NCI-H187 (cell line): ENCODE measurements at places on chromosomes 3 and 15.

GRCh38 chr3:156742401-156742800 lies 68.0 kb downstream of the TIPARP start:
- DNase-seq = no peak

GRCh38 chr3:177529716-177530335 lies 332.5 kb upstream of the TBL1XR1 start:
- no peak for DNase-seq

DNA sequence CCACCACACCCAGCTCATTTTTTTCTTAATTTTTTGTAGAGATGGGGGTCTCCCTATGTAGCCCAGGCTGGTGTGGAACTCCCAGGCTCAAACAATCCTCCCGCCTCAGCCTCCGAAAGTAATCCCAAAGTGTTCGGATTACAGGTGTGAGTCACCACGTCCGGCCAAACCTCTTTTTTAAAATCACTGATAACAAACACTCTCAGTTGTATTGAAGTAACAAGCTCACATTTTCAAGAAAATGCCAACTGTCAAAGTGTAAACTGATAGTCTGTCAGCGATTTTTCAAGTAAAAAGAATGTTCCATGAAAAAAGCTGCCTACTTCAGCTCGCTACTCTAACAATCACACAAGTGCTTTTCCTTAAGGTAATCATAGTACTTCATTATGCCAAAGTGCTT lies 33.4 kb downstream of the UBXN7 start:
- no peak for DNase-seq

DNA sequence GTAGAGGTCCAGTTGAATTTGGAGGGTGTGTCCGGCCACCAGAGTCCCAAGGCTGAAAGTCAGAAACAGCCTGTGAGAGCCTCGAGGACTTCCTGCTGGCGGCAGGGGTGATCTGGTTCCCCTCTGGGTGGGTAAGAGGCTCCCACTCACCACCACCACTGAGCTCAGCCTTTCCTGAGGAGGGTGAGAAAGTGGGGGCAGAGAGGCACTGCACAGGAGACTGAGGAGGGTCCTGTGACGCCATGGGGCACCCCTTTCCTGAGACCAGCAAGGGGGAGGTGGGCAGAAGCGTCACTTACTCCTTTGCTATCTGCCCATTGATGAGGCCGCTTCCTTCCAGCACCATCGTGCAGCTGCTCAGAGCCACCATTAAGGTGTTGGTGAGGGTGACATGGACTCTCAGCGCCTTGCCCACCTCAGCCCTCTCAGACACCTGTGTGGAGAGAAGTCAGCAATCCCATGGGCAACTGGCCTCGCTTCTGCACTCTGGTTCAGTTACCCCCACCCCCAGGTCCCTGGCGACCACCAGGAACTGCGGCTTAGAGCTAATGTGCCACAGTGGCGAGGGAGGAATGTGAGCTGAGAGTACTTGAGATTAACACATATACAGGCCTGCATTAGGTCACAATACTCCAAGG lies 10.0 kb upstream of the TGM5 start:
- no peak for DNase-seq

- DNase-seq = no peak
Observed at GRCh38 chr3:114850898-114851297, 296.2 kb downstream of the ZBTB20 start.

DNA sequence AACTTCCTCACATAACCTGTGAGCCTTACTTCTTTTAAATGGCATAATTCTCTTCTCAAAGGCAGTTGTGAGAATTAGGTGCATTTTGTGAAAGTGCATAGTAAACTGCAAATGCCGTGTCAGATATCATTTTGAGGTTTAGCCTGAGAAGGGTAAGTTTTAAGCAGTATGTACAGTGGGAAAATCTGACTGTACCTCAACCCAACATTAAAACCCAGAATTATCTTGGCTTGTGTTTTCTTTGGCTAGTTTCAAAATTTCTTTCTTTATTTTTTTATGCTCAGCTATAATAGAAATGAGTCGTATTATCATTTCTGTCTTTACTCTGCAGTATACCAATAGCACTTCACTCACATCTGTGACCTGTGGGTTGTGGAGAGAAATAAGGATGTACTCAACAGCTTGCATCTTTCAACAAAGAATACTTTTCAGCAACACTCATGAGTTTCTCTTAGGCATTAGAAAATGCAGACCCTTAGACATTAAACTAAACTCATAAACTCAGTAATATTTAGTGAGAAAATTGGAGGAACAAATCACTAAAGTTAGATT lies 65.7 kb downstream of the RASA2 start:
- DNase-seq = no peak

- DNase-seq = no peak
Observed at GRCh38 chr3:24763393-24763792, 268.7 kb upstream of the THRB start.

- no peak for DNase-seq
Observed at GRCh38 chr3:3259181-3259580, 79.7 kb upstream of the CRBN start.

DNA sequence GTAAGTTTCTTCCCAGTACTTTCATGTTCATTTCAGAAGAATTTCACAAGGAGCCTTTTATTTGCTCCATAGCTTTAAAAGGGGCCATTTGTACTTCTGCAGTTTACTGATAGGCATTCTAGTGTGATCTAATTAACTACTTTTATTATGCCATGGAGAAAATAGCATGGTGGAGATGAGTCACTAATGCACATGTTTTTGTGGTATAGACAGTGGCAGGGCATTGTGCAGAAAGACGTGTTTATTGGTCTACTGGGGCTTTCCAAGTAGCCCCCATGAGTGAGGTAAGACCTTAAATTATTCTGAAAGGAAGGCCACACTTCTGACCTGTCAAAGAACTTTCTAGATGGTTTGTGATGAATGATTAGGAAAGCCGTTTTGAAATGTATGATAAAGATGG lies 810.0 kb upstream of the NR2F2 start:
- no peak for DNase-seq

DNA sequence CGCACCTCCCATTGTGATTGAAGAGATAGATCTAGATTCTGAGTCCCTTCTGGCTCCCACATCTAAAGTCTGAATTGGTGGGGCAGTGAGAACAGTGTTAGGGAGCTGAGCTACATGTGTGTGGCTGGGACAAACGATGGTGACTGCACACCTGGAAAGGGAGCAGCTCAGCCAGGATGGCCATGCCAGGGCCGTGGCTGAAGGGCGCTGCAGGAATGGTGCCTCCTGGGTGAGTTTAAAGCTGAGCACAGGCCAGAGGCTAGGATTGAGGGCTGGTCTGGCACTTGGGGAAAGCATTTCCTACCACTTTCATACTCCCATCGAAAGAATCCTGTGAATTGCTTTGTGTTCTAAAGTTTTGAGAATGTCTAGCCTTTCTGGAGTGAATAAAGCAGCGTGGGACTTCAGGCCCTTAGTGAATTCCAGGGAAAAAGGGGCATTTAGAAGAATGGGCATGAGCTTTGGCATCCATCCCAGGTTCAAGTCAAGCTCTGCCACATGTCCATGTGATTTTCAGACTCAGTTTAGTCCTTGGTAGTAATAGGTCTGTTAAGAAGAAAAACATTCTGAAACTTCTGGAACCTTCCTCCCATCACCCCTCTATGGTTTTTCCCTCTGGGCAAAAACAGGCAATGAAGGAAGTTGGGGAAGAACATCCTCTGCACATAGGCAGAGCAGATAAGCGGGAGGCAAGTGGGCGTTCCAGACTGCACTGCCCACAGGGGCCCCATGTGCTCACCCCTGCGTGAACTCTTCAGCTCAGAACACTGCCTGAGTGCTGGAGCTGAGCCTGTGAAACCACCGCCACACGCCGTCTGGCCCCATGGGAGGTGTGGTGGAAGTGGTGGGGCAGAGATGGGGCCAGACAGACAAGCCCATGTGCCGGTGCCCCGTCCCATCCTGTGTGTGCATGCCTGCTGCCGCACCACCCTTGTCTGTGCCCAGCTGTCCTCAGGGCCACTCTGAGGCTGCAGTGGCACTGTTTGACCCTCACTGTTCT lies 12.9 kb upstream of the CPNE9 start:
- no peak for DNase-seq

- DNase-seq = no peak
Observed at GRCh38 chr3:184663756-184664155, 48.1 kb downstream of the MAGEF1 start.

- no peak for DNase-seq
Observed at GRCh38 chr3:36993326-36994283, at the start of gene MLH1. TSS of gene MLH1 (plus strand) at chr3:36993518. CDS start at chr3:36993548, 30 bp downstream.
